ENCODE measurements at places on chromosomes 1 and 21.

- DNase-seq, result no peak
Measured at GRCh38 chr1:26820784-26821269, 5.7 kb upstream of the ZDHHC18 start.

- DNase-seq, result no peak
Measured at GRCh38 chr1:199307496-199308264, 668.8 kb downstream of the PTPRC start.

- DNase-seq, result no peak
Measured at GRCh38 chr1:23650344-23650990, 41.1 kb upstream of the RPL11 start.

GRCh38 chr1:95171270-95172245 lies 54.4 kb downstream of the TLCD4 start:
- DNase-seq, result no peak

DNA sequence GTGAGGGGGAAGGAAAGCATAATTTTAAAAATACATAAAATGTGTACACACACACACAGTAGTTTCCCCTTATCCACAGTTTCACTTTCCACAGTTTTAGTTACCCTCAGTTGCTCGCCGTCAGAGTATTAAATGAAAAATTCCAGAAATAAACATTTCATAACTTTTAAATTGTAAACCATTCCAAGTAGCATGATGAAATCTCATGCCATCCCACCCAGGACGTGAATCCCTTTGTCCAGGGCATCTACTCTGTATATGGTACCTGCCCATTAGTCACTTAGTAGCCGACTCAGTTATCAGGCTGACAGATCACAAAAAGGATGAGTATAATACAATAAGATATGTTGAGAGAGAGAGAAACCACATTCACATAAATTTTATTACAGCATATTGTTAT lies 36.2 kb downstream of the EPS15 start:
- DNase-seq, result no peak

- no peak for DNase-seq
Measured at GRCh38 chr21:43892984-43893535, 28.0 kb downstream of the AGPAT3 start.

DNA sequence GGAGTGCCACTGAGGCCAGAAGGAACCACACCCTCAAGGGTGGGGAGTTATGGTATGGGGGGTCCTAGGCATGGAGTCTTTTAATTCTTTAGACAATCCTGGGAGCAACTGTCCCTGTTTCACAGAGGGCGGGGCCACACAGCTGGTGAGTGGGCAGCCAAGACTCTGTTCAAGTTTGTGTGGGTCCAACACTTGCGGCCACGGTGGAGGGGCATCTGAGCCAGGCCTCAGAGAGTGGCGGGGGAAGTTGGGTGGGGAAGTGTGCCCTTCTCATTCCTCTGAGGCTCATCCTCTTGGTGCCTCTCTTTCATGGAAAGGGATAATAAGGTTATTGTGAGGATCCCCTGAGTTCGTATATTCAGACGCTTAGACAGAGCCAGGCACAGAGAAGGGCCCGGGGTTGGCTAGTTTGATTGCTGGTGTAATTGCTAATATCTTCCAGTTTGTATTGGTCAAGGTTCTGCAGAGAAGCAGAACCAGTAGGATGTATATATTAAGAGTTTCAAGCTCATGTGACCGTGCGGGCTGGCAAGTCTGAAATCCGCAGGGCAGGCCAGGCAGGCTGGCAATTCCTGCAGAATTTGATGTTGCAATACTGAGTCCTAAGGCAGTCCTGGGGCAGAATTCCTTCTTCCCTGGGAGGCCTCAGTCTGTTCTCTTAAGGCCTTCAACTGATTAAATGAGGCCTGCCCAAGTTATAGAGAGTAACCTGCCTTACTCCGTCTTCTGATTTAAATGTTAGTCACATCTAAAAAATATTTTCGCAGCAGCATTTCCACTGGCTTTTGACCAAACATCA lies 15.9 kb downstream of the PCSK9 start:
- no peak for DNase-seq

- DNase-seq, result no peak
Measured at GRCh38 chr1:29521811-29522580, 285.7 kb downstream of the PTPRU start.

- no peak for DNase-seq
Measured at GRCh38 chr1:9798236-9799130, 25.3 kb downstream of the CLSTN1 start.

- no peak for DNase-seq
Measured at GRCh38 chr1:115661157-115661556, 19.4 kb downstream of the VANGL1 start.

DNA sequence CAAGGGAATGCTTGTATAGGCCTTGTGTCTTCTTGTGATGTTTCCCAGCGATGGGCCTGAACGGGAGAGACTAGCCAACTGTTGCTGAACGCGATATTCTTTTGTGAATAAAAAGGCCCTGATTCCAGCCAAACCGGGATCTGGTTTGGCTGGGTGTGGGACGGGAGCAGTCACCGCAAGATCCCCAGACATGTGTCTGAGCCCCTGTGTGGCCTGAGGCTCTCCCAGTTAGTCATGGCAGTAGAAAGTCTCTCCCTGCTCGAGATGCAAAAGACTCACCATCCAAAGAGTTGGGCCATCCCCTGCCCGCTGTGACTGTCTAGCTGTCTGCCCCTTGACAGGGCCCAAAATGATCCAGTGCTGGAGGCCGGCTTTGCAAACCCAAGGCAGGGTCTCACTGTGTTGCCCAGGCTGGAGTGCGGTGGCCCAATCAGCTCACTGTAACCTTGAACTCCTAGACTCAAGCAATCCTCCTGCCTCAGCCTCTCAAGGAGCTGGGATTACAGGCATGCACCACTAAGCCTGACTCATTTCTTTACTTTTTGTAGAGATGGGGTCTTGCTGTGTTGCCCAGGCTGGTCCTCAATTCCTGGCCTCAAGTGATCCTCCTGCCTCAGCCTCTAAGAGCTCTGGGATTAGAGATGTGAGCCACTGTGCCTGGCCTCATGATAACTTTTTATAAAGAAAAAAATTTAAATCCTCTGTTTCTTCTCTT lies 56.4 kb downstream of the KIF26B start:
- DNase-seq, result no peak

DNA sequence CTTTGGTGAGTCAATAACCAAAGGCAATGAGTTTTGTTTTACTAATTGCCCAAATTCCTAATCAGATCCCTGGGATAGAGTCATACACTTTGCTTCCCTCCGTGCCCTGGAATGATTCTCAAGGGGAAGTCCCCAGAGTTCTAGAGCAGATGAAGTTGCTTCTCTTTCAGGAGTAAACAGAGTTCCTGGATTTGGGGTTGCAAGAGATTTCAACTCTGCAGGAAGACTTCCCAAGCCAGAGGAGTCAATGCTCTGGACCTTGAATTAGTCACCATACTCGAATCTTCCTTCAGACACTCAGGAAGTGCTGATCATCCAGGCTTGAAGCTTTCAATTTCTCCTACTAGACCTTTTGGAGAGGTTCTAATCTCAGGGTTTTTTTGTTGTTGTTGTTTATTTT lies 39.6 kb downstream of the FCER1A start:
- no peak for DNase-seq

DNA sequence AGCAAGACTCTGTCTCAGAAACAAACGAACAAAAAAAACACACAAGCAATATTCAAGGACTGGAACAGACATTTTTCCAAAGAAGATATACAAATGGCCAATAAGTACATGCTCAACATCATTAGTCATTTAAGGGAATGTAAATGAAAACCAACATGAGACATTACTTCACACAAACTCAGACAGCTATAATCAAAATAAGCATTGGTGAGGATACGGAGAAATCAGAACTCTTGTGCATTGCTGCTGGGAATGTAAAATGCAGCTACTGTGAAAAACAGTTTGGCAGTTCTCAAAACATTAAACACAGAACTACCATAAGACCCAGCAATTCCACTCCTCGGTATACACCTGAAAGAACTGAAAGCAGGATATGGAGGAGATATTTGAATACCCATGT lies 15.4 kb downstream of the NOL9 start:
- no peak for DNase-seq

DNA sequence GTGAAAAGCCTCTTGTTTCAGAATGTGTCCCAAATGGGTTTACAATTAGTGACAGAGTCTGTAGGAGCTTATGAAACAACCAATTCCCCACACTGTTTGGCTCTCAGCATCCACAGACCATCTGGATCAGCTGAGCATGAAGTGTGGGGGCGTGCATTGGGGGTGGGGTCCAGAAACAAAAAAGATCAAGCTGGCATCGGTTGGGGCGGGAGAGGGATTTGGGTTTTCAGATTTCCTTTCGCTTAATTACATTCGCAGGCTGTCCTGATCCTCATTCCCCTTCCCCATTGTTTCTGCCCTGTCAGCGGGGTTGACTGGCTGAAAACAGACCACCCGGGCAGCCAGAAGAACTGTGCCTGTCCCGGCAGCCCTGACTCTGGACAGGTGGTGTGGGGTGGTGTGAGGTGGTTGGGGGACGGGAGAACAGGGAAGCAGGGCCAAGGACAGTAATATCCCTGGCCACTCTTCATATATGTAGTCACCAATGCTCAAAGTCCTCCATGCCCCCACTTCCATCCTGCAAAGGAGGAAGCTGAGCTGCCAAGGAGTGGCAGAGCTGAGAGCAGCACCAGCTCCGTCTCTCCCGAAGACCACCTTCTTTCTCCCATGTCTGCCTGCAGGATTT lies 92.0 kb downstream of the IER5 start:
- no peak for DNase-seq

- DNase-seq, result no peak
Measured at GRCh38 chr1:67582625-67583461, 102.2 kb upstream of the GADD45A start.

GRCh38 chr1:78570539-78570938 lies 49.7 kb upstream of the IFI44L start:
- DNase-seq, result no peak

DNA sequence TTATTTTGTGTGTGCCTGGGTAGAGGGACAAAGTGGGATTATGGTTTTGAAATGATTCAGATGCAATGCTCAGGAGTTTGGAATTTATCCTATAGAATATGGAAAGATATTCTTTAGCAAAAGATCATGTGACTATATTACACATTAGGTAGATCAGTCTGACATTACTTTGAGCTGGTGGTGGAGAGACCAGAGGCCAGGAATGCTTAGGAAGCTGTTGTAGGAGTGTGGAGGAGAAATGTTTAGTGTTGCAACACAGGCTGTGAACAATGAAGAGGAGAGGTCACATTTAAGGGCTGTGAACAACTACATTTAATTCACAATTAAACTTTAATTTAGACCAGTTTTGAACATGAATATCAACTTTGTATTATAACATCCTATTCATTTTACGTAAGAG lies 45.3 kb upstream of the PODN start:
- DNase-seq, result no peak

- DNase-seq, result no peak
Measured at GRCh38 chr1:20721117-20722061, 3.6 kb upstream of the KIF17 start.

GRCh38 chr1:44973645-44974044 lies 12.8 kb downstream of the EIF2B3 start:
- no peak for DNase-seq

DNA sequence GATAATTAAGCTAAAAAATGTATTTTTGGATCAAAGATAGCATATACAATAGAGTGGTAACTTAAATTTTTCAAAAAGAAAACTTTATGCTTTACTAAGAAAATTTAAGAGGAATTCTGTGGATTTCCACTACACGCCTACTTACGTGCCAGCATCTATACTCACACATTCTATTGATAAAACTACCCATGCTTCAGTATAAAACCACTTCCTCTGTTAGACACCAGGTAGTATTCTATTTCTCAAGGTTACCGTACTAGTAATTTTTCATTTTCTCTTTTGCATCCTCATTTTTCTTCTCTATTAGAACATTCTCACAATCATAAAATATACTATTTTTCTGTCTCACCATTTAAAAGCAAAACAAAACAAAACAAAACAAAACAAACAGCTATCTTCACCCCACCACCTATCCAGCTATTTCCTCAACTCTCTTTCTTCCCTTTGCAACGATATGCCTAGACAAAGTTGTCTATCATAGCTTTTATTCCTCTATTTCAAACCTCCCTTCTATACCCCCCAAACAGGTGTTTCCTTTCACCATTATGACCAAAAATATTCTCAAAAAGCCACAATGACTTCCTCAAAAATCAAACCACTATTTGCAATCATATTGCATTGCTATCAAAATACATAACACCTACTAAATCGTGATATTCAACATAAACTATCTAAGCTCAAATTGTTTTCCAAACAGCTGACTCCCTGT lies 1652.0 kb downstream of the MRPL39 start:
- no peak for DNase-seq

- DNase-seq, result no peak
Measured at GRCh38 chr1:181662606-181663005, 179.3 kb downstream of the CACNA1E start.

DNA sequence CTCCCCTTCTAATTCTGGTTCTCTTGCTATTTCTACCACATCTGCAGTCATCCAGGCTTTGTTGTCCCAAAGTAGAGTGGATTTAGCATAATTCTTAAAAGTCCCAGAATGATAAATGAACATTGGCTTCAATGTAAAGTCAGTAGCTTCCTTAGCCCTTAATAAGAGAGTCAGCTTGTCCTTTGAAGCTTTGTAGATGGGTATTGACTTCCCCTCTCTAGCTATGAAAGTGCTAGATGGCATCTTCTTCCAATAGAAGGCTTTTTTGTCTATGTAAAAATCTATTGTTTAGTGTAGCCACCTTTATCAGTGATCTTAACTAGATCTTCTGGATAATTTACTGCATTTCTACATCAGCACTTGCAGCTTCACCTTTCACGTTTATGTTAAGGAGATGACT lies 181.4 kb upstream of the B3GALT2 start:
- no peak for DNase-seq

- DNase-seq, result no peak
Measured at GRCh38 chr1:11674488-11674887, 6.5 kb downstream of the MAD2L2 start.

GRCh38 chr21:43204638-43205037 lies 35.8 kb downstream of the CRYAA start:
- no peak for DNase-seq

GRCh38 chr21:33802481-33802880 lies 113.1 kb downstream of the ATP5PO start:
- DNase-seq, result no peak

DNA sequence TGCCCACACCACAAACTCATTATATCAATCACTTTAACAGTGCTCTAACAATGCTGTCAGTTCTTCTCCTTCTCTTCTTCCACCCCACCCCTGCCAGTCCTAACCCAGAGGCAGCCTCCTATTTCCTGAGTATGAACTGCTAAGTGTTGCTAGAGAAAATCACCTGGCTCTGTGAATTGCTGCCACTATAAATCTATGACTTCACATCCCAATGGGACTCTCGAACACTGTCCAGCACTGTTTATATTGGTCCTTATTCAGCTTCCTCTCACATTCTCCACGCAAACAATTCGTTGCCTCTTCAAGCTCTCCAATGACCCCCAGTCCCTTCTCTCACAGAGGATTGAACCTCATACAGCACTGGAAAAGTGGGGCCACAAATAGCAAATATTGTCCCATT lies 27.0 kb upstream of the USH2A start:
- DNase-seq, result no peak

- no peak for DNase-seq
Measured at GRCh38 chr21:45557616-45558043, 15.4 kb upstream of the SLC19A1 start.

DNA sequence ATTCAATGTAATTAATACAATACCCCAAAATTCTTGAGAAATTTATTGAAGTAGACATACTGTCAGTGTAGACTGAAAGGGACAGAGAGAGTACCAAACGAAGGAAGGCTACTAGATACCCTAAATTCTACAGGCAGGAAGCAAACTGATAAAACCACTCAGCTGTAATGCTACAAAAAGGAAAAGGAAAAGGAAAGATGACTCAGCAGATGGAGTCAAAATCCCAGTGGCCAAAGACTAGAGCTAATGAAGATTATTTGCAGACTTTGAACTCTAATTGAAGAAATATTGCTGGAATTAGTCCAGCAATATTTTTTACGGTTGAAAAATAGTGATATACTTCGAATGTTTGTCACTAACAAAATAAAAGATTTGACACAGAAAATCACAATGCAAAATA lies 671.9 kb downstream of the BRINP3 start:
- DNase-seq, result no peak

All from stimulated activated CD4-positive, alpha-beta T cell treated with anti-CD3 and anti-CD28 coated beads, Interleukin-1b, Interleukin-23, amount 100 ng/mL, for 1 hour (primary cell).